ELF-1 (cell line): ENCODE measurements at places on chromosomes 2 and 18.
A peak's percentile ranks its signal among the peaks of the same experiment; 100 is the strongest.

- DNase-seq, result no peak
Observed at GRCh38 chr2:167863377-167863776, 384.0 kb downstream of the STK39 start.

GRCh38 chr2:240631548-240632305 lies 6.4 kb downstream of the GPR35 start:
- no peak for DNase-seq

- no peak for DNase-seq
Observed at GRCh38 chr18:67331857-67332256, 184.7 kb downstream of the DSEL start.

GRCh38 chr18:45066210-45066609 lies 385.5 kb downstream of the SETBP1 start:
- no peak for DNase-seq

GRCh38 chr2:47038656-47039488 lies 116.2 kb downstream of the STPG4 start:
- no peak for DNase-seq

DNA sequence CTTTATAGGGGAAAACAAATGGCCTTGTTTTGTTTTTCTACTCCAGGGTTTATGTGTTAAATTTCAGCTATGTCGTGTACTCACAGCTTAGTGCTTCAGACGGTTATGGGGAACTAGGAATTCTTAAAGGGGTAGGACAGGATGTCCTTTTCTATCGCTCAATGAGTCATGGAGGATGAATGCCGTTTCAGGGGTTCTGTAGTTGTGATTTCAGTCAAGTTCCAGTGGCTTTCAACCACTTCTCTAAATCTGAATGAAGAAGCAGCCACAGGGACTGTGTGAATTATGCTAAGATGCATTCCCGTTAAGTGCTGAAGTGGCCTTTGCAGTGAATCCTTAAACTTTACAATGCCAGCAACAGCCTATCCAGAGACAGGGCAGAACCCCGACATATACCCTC lies 1231.7 kb upstream of the ZEB2 start:
- DNase-seq, result peak; percentile 3

DNA sequence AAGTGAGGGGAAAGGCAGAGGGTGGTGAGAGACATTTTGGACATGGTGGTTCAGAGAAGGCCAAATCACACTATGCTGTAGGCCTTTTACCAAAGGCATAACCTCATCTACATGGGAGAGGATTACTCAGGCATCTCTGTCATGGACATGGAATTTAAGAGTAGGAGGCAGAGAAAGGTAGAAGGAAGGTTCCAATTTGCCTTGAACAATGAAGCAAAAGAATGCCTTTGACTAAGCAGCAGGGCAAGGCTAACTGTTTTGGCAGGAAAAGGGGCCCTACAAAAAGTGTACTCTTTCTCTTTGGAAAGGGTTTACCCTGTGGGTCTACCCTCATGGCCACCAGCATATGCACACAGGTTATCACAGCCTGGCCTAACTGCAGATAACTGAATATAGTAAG lies 45.6 kb upstream of the RNU4ATAC start:
- no peak for DNase-seq

GRCh38 chr2:43539436-43539835 lies 56.4 kb downstream of the THADA start:
- no peak for DNase-seq

GRCh38 chr2:25201794-25202193 lies 33.4 kb upstream of the POMC start:
- DNase-seq, result no peak

- DNase-seq, result no peak
Observed at GRCh38 chr18:36628435-36629137, 200.2 kb downstream of the TPGS2 start.

DNA sequence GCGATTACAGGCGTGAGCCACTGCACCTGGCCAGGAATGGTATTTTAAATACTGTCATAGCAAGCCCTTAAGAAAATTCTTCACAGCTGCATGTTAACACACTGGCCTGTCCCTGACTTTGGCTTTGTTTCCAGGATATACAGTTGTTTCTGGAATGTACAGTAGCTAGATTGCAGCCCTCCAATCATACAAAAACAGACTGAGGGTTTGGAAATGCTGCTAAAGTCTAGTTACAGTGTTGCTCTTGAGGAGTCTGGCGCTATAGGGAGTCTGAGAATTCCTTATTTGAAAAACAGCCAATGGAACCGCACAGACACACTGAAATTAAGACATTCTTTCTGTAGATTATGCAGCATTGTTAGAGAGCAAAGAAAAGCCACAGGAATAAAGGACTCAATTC lies 37.7 kb downstream of the STON1 start:
- DNase-seq, result no peak

- DNase-seq, result no peak
Observed at GRCh38 chr2:8453904-8454302, 228.0 kb upstream of the ID2 start.

GRCh38 chr2:71919708-71920107 lies 228.0 kb downstream of the CYP26B1 start:
- DNase-seq, result no peak

DNA sequence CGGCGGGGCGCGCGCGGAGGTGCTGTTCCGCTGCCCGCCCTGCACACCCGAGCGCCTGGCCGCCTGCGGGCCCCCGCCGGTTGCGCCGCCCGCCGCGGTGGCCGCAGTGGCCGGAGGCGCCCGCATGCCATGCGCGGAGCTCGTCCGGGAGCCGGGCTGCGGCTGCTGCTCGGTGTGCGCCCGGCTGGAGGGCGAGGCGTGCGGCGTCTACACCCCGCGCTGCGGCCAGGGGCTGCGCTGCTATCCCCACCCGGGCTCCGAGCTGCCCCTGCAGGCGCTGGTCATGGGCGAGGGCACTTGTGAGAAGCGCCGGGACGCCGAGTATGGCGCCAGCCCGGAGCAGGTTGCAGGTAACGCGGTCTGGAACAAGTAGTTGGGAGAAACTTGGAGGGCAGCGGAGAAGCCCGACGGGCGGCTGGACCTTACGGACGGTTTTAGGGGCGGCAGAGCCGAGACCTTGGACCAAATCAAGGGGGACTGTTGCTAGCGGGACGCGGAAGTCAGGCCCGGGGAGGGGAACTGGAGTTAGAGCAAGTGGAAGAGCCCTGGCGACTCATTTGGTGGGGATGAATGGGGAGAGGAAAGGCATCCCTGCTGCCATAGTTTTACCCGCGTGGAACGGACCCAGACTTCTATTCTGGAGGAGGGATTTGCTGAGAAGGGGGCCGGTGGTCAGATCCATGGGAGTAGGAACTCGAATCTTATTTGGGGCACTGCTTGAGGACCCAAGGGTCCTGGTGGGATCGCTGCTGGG lies 573 bp downstream of the IGFBP2 start:
- DNase-seq, result peak; percentile 41

GRCh38 chr2:102834523-102835273 lies 72.9 kb downstream of the TMEM182 start:
- DNase-seq, result no peak

- DNase-seq, result peak; percentile 90
Observed at GRCh38 chr18:11149441-11150270, at the start of gene PIEZO2. Gene PIEZO2, minus strand, starts transcription at chr18:11149569. Its CDS starts 981 bp downstream, at chr18:11148588.

- DNase-seq, result no peak
Observed at GRCh38 chr18:11162889-11163288, 13.5 kb upstream of the PIEZO2 start.

- no peak for DNase-seq
Observed at GRCh38 chr2:228867406-228867805, 403.7 kb downstream of the PID1 start.

DNA sequence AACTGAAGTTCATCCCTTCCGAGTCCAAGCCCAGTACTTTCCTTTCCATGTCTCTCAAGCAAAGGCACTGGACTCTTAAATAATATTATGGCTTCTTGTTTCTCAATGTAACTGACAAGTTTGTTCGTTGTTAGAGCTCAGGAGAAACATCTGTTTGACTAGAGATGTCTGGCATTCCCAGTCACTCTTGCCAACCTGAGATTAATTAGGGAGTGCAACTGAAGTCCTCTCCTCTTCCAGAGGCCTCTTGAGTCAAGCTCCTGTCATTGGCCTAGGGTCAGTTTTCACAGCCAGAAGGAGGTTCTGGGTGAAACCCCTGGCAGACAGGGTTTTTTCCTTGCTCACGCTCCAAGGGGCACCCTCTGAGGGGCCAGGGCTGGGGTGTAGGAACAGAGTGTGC lies 196.1 kb downstream of the AGPS start:
- no peak for DNase-seq

GRCh38 chr2:240513549-240514287 lies 44.1 kb downstream of the ANKMY1 start:
- DNase-seq, result peak; percentile 78

- no peak for DNase-seq
Observed at GRCh38 chr2:66702301-66702700, 267.4 kb downstream of the MEIS1 start.

DNA sequence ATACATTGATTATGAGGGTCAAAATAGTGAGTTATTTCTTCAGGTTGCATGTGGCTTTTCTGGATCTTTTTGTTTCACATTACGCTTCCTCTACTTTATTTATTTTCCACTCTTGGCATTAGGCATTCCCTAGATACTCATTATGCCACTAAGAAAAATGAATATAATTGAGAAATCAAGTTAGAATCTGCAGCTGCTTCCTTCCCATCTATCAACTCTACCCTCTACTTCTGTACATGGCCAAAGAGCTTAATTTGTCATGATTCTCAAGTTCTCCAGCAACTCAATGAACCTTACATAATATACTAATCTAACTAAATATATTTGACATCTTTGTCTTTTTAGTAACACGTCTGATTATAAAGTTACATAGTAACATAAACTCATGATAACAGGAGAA lies 598.1 kb upstream of the LRRTM4 start:
- no peak for DNase-seq

GRCh38 chr2:18208956-18209355 lies 330.5 kb downstream of the KCNS3 start:
- DNase-seq, result no peak

GRCh38 chr2:148926981-148927401 lies 52.0 kb downstream of the KIF5C start:
- DNase-seq, result no peak

- DNase-seq, result no peak
Observed at GRCh38 chr2:207252416-207252815, 86.7 kb upstream of the KLF7 start.

DNA sequence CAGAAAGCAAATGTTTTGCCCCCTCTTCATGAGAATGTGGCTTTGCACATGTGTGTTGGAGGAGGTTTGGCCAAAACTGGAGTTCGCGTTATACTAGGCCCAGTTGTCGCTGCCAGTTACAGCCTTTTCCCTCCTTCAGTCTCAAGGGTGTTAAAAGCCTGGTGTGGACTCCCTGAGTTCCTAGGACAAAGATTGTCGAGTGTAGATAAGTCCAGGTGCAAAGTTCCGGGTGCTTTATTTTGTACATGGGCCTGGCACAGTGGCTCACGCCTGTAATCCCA lies 542 bp upstream of the RNF103 start:
- DNase-seq, result no peak

GRCh38 chr18:6865251-6865650 lies 135.7 kb downstream of the ARHGAP28 start:
- DNase-seq, result no peak

DNA sequence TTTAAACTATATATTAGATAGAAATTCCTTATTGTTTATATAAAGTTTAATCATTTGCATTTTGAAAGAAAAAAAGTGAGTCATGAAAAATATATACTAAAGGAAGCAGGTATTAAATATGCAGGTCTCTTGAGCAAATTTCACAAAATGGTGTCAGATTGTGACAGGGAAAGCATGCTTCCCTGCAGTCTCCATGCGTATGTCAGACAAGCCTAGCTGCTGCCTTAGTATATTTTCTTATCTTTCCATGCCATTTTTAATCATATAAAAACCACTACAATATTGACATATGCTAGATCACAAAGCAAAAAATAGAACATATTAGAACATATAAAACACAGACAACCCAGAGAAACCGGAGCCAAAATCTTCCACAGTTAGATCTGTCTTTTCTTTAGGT lies 1137.7 kb upstream of the DDX18 start:
- DNase-seq, result no peak

GRCh38 chr2:121160366-121160765 lies 124.6 kb downstream of the TFCP2L1 start:
- no peak for DNase-seq

- peak; percentile 8 for DNase-seq
Observed at GRCh38 chr2:58702302-58702885, 461.3 kb upstream of the FANCL start.

GRCh38 chr2:230335864-230336506 lies 9.0 kb downstream of the SP140L start:
- DNase-seq, result no peak
